ENCODE measurements at places on chromosomes 7 and 10.

GRCh38 chr7:19560111-19560883, 148.5 kb downstream of the POLR1F start:
- DNase-seq = no peak

GRCh38 chr7:142439739-142440138, 181.9 kb upstream of the PRSS58 start:
- no peak for DNase-seq

- DNase-seq = peak; percentile 36
Observed at GRCh38 chr10:74419958-74420375, 268.9 kb downstream of the ADK start.

DNA sequence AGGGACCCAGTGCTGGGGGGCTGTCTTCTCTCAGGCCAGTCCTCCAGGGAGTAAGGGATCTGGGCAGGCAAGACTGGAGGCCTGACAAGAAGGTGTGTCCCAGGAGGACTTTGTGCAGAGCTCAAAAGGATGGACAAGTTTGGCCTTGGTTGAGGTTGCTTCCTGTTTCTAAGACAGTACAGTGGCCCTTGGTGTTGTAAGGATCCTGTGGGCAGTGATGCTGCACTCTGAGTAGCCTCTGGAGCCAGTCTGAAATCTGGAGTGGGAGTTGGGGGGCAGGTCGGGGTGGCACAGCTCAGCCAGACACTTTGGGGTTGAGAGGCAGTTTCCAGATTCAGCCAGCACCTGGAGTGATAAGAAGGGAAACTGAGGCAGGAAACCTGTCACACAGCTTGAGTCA, 139.2 kb upstream of the ZMIZ1 start:
- DNase-seq = no peak

DNA sequence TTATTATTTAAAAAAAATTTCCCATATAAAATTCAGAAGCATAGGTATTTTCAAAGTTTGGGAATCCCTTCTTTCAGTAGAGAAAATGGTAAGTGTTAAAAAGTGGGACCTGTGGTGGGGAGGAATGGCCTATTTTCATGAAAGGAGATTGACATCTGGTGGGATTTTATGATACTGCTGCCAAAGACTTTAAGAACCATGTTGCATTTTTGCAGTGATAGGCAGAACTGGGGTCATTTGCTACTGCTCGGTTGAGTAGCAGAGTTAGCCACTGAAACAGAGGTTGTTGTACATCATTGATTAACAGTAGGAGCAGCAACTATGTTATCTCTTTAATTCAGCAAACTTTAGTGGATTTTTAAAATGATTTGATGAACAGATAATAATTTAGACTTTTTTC, 4.4 kb downstream of the BICC1 start:
- DNase-seq = no peak

DNA sequence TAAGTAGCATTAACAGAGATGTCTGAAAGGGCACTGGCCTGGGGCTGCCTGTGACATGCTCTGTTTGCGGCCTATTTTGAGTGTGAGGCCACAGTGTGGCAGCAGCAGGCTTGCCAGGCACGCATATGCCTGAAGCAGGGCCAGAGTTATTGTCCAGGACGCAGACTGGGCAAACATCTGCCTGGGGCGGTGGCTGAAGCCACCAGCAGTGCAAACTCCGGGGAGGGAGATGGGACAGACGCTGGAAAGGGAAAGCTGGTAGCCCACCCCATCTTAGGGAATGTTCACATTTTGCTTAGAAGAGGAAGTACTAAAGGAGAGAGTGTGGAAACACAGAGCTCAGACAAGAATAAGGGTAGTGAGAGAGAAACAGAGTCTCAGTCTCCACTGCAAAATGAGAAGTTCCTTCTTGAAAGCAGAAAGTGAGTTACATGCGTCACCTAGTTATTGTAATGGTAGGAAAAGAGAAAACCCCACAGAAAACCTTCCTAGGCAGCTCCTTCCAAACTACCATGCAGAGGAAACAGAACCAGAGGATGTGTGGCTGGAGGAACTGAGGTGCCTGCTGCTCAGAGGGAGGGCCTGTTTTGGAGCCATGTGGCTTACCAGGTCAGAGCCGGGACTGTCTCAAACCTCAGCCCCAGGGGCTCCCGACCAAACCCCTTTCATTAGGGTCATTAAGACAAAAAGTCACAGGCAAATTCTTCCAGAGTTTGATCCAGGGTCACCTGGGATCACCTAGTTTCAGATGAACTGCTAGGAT, 14.5 kb downstream of the AKR1B1 start:
- DNase-seq = no peak

GRCh38 chr10:118798231-118798662, 43.5 kb upstream of the CACUL1 start:
- DNase-seq = no peak

DNA sequence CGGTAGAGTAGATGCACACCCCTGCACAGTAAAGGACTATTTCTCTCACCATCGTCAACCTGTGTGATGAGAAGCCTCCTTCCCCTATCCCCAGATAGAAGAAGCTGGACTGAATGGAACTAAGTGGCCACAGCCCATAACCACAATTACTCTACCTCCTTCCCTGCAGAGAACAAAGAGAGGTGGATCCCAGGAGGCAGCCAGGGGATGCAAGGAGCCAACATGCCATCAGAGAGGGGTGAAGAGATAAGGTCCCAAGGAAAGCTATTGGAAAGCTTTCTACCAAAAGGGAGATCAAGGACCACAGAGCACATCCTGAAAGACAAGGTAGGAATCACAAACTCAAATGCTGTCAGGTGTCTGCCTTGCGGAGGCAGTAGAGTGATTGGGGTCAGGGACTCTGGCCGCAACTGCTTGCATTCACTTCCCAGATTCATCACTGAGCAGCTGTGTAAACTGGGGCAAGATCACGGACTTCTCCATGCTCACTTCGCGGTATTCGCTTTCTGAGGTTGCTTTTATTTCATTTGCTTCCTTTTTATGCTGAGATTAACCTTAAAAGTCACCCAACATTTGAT, 81.6 kb upstream of the MYO3A start:
- no peak for DNase-seq

DNA sequence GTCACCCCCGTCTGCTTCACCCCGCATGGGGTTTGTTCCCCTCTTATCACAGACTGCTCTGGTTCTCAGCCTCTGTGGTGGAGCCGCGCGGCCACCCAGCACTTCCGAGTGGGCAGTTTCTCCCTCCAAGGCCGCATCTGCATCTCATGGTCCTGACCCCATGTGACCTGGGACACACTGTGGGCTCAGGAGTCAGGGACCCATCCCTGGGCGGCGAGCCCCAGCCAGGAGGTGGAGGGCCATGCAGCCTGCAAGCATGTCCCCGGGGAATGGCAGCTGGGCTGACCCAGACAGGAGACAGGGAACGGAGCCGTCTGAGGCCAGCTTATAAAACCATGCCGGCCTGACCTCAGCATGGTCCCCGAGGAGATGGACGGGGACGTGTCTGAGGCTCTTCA, 25.2 kb upstream of the TTYH3 start:
- DNase-seq = no peak
